Testis (tissue), 5 donors: ENCODE measurements at places on chromosomes 7 and 10. TPM values are rescaled to one million over a fixed set of nuclear protein-coding genes. Genes with fewer than 3 reads are reported as not detected.
A peak's percentile ranks its signal among the peaks of the same experiment; 100 is the strongest.

Gene GTF2IRD1
- total RNA-seq: 22.4 TPM

- H3K4me1 ChIP-seq: no peaks in the 10 kb centered on the region
- H3K27me3 ChIP-seq: no peaks in the 10 kb centered on the region
- no peak overlapping the region for H3K27ac ChIP-seq
- no peak overlapping the region for H3K4me3 ChIP-seq
- no peak for DNase-seq
- no peaks in the 10 kb centered on the region for H3K36me3 ChIP-seq
These were observed 64.4 kb upstream of the EMX2 start for GRCh38 chr10:117477961-117478670.

- no peak overlapping the region for H3K27ac ChIP-seq
- no peaks in the 10 kb centered on the region for H3K4me1 ChIP-seq
- no peaks in the 10 kb centered on the region for H3K27me3 ChIP-seq
- no peak overlapping the region for H3K4me3 ChIP-seq
These were observed 353.6 kb downstream of the THSD7A start for GRCh38 chr7:11478426-11478825.

Gene NUPR2
- total RNA-seq: 785 TPM

DNA sequence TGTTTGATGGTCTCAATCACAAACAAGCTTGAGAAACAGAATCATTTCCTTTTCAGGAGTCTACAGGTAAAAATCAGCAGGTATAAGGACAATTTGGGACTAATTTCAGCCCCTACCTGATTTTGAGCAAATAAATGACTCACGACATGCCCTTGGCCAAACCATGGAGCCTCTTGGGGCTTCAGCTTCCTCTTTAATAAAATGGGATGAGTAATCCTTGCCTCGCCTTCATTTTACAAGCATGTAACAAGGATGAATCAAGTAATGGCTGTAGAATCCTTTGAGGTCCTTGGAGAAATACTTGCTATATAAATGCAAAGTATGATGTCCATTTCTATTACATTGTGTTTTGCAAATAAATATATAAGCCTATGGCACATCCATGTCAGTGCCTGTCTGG is 212.8 kb upstream of the PODXL start:
- H3K4me1 ChIP-seq: no peaks in the 10 kb centered on the region
- H3K4me3 ChIP-seq: no peak overlapping the region
- H3K36me3 ChIP-seq: no peaks in the 10 kb centered on the region
- no peaks in the 10 kb centered on the region for H3K27me3 ChIP-seq
- no peak for DNase-seq

- H3K27me3 ChIP-seq: no peaks in the 10 kb centered on the region
- no peaks in the 10 kb centered on the region for H3K4me1 ChIP-seq
- no peak overlapping the region for H3K4me3 ChIP-seq
These were observed 307.8 kb downstream of the GPAM start for GRCh38 chr10:111875725-111876124.

Gene ELMO1
- 36.5 TPM for total RNA-seq

- peaks cover 20% of the 10 kb centered on the region for H3K4me1 ChIP-seq
- H3K27me3 ChIP-seq: no peaks in the 10 kb centered on the region
- H3K4me3 ChIP-seq: no peak overlapping the region
These were observed 33.9 kb downstream of the ASB13 start for GRCh38 chr10:5632446-5632845.

DNA sequence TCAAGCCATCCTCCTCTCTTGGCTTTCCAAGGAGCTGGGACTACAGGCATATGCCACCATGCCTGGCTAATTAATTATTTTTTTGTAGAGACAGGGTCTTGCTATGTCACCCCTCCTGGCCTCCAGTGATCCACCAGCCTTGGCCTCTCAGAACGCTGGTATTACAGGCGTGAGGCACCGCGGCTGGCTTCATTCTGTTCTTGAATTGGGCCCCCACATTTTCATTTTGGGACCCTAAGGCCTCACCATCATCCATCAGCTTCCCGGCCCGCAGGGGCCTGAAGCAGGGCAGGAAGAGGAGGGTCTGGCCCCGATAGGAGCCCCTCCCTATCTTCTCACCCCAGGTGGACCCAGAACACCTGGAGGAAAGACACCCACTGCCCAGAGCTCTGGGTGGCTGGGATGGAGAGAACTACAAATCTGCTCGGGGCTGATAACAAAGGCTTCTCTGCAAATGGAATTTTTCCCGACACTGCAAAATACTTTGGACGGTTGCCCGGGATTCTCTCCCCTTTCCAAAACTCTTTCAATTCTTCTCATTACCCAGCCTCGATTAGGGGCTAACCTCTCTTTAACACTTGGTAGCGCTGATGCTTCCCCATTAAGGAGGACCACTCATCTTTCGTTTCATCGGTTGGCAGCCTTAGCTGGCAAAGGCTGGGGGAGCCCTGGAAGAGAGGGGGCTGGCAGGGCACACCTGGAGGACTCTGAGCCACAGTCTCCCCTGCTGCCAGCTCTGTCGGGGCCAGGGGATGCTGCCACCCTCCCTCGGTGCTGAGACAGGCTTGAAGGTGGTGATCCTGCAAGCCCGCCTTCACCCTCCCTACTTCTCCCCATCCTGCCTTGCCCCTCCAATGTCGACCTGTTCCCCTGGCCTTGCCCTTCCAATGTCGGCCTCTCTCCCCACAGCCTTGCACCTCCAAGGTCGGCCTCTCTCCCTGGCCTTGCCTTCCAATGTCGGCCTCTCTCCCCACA is 81.0 kb upstream of the GNA12 start:
- no peaks in the 10 kb centered on the region for H3K27me3 ChIP-seq
- no peaks in the 10 kb centered on the region for H3K36me3 ChIP-seq
- no peak overlapping the region for H3K27ac ChIP-seq
- H3K4me1 ChIP-seq: peaks cover 16% of the 10 kb centered on the region
- DNase-seq: peak; percentile 37

Gene RBP4
- 7.1 TPM for total RNA-seq

DNA sequence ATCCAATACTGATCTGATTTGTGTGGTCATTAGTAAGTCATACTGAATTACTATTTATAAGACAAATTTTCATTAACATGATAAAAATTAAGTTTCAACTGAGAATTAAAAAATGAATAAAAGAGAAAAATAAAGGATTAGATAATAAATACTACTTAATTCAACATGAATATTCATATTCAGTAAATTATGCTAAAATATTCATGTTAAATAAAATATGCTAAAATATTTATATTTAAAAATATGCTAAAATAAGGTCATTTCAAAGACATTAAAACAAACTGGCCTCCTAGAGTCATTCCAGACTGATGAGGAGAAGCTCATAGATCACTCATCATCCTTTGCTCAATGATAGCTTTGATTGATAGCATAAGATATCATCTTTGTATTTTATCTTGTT is 16.7 kb upstream of the TMEM106B start:
- no peak for DNase-seq
- no peaks in the 10 kb centered on the region for H3K36me3 ChIP-seq
- no peaks in the 10 kb centered on the region for H3K27me3 ChIP-seq
- no peak overlapping the region for H3K27ac ChIP-seq
- no peaks in the 10 kb centered on the region for H3K4me1 ChIP-seq
- no peak overlapping the region for H3K4me3 ChIP-seq

Gene GNAT3
- not detected for total RNA-seq

Gene IGF2BP3
- total RNA-seq: 36.0 TPM

Gene ANXA8L1
- total RNA-seq: 2.2 TPM

DNA sequence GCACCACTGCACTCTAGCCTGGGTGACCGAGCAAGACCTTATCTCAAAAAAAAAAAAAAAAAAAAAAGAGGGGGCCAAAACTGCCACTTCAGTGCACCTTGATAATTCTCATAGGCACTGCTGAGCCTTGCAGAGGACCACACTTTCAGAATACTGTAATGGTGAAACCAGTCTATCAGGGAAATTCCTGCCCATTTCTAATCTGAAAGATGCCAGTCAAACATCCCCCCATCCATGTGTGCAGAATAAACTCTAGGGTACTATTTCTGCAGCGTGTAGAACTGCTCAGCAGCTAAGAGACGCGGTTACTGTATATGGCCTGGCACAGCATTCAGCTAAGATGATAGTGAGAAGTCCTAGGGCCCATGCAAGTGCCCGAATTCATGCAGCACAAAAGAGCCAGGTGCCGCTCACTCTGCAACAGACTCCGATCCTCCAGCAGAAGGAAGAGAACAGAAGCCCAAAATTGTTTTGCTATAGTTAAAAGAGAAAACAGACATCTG is 286.8 kb upstream of the KLF14 start:
- H3K4me1 ChIP-seq: peaks cover 24% of the 10 kb centered on the region
- H3K4me3 ChIP-seq: no peak overlapping the region
- no peak overlapping the region for H3K27ac ChIP-seq
- H3K36me3 ChIP-seq: no peaks in the 10 kb centered on the region
- no peak for DNase-seq

DNA sequence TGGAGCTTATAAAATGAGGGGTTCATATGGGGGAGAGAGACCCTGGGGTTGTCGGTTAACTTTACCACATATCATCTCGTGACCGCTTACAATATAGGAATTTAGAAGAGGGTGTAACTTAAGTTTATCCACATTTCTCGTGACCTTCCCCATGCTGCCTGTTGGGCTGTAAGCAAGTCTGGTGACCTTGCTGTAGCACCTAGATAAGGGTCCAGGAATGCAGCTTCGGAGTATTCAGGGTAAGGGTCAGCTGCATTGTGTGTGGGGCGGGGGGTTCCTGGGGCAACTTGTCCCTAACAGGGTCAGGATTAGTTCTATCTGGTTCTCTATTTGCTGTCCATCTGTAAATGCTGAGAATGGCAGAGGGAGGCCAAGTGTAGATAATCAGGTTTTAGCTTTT is 1.3 kb upstream of the CHST3 start:
- no peaks in the 10 kb centered on the region for H3K27me3 ChIP-seq
- H3K36me3 ChIP-seq: no peaks in the 10 kb centered on the region
- H3K4me1 ChIP-seq: peaks cover 25% of the 10 kb centered on the region
- no peak for DNase-seq

- peak overlapping the region; percentile 97 for H3K27ac ChIP-seq
- no peaks in the 10 kb centered on the region for H3K36me3 ChIP-seq
- peak overlapping the region; percentile 89 for H3K4me3 ChIP-seq
- DNase-seq: peak; percentile 49
- H3K27me3 ChIP-seq: no peaks in the 10 kb centered on the region
These were observed 704 bp downstream of the TNKS2 start for GRCh38 chr10:91798649-91799611.

Gene IFIT3
- 5.4 TPM for total RNA-seq

Gene STAM
- 40.9 TPM for total RNA-seq

DNA sequence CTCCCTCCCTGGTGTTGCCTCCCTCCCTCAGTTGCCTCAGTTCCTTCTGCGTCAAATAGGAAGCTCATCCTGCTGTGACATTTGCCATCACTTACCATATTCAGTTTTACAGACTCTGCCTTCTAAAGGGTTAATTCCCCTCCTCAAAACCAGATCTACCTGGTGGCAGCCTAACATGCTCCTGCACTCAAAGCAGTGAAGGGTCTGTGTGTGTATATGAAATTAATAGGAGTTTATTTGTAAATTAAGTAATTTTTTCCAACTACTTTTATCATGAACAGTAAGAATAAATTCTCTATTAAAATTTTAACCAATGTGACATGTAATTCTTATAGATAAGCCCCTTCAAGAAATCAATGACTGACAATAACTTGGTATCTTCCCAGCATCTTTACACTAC is 158.6 kb upstream of the INSYN2A start:
- no peak for DNase-seq
- no peak overlapping the region for H3K4me3 ChIP-seq
- no peak overlapping the region for H3K27ac ChIP-seq
- no peaks in the 10 kb centered on the region for H3K36me3 ChIP-seq

DNA sequence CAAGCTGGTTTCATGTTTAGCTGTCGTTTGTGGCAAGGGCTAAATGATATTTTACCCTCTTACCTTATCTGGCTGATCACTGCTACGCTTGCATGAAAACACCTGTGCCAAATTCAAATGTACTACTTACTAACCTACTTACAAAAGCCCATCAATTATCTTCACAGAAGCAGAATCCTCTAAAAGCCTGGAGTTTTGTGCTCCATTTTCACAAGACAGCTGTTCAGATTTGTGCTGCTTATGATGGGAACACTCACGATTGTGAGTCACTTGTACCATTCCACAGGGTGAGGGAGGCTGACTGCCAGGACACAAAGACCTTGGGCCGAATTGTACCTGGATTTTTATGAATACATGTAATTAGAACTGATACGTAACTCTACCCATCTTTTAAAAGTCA is 245.0 kb upstream of the NPY start:
- no peaks in the 10 kb centered on the region for H3K4me1 ChIP-seq
- H3K4me3 ChIP-seq: no peak overlapping the region
- no peak for DNase-seq
- no peaks in the 10 kb centered on the region for H3K27me3 ChIP-seq
- no peaks in the 10 kb centered on the region for H3K36me3 ChIP-seq

DNA sequence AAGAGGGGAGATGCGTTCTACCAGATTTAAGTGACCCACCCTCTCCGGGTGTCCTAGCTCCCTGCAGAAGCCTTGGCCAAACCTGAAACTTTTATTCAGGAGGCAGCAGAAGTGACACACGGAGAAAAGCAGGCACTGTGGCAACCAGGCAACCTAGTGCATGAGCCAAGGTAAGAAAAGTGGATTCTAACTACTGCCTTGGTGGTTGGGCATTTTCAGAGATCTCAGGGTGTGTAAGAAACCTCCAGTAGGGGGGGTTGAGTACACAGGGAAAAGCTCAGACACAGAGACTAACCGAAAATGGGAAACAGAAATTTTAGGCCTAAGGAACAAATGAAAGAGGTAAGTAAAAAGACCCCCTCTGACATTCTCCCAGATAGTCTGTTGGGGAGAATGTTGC is 645.7 kb downstream of the ANKRD7 start:
- no peak overlapping the region for H3K27ac ChIP-seq
- no peaks in the 10 kb centered on the region for H3K27me3 ChIP-seq
- no peak overlapping the region for H3K4me3 ChIP-seq
- no peaks in the 10 kb centered on the region for H3K36me3 ChIP-seq

Gene VWC2
- total RNA-seq: 0.31 TPM

DNA sequence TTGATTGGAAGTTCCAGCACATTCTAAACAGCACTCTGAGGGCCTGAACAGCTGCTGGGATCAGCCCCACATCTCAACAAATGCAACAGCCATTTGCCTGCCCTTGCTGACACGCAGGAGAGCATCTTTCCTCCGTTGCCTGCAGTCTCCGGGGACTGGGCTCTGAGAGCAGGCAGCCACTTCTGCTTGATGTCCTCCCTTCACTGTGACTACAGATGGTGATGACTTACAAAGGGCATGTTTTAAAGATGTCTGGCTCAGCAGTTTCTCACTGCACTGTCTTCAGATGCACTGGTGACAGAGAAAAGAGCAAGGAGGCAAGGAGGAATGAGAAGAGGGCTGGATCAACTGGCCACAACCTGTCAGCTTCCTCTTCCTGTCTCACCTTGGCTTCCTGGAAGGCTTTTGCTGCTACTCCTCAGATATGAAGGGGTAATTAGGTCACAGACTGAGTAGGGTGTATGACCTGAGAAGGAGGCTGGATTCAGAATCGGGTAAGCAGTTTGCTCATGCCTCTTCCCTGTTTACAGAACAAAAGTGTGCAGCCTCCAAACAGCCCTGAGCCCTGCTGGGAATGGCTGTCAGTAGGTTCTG is 143.5 kb upstream of the GHITM start:
- no peak overlapping the region for H3K4me3 ChIP-seq
- H3K27me3 ChIP-seq: no peaks in the 10 kb centered on the region
- H3K27ac ChIP-seq: no peak overlapping the region
- H3K4me1 ChIP-seq: no peaks in the 10 kb centered on the region
